ENCODE measurements at places on chromosomes 4 and X.
A peak's percentile ranks its signal among the peaks of the same experiment; 100 is the strongest.

DNA sequence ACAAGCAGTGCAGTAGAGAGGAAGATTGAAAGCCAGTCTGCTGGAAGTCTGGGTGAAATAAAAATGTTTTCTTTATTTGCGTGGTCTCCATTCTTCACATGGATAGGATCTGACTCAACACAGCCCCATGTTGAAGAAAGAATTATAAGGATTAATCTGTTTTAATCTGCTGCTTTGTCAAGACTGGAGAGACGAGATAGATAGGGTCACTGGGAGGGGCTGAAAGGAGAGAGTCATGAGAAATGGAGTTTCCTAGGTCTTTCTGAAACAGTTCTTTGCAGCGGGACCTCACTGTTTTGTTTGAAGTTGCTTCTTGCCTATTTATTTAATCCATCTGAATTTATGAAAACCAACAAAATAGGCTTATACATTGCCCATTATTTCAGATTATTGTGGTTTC lies 32.4 kb upstream of the RHOH start:
- no peak for DNase-seq

GRCh38 chr4:1113311-1114009 lies at the start of gene RNF212:
Gene RNF212, minus strand, starts transcription at chr4:1113564. Its CDS starts 100 bp downstream, at chr4:1113464.
- DNase-seq: peak; percentile 48

DNA sequence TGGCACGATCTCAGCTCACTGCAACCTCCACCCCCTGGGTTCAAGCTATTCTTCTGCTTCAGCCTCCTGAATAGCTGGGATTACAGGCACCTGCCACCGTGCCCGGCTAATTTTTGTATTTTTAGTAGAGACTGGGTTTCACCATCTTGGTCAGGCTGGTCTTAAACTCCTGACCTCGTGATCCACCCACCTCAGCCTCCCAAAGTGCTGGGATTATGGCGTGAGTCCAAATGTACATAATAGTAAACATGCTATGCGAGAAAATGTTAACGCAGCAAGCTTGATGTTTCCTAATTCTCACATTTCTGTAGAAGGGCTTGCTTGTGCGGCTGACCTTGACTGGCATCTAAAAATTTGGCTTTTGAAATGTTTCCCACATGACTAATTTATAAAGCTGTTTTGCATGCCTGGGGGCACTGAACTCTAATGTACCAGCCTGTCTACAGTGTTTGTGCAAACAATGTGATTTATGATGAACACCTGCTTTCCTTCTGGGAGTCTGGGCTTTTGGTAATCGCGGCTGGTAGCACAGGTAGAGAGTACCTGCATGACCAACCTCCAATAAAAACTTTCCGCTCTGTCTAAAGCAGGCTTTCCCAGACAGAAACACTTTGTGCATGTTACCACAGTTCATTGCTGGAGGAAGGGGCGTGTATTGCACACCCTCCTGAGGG lies 216.8 kb downstream of the IL15 start:
- DNase-seq: no peak

DNA sequence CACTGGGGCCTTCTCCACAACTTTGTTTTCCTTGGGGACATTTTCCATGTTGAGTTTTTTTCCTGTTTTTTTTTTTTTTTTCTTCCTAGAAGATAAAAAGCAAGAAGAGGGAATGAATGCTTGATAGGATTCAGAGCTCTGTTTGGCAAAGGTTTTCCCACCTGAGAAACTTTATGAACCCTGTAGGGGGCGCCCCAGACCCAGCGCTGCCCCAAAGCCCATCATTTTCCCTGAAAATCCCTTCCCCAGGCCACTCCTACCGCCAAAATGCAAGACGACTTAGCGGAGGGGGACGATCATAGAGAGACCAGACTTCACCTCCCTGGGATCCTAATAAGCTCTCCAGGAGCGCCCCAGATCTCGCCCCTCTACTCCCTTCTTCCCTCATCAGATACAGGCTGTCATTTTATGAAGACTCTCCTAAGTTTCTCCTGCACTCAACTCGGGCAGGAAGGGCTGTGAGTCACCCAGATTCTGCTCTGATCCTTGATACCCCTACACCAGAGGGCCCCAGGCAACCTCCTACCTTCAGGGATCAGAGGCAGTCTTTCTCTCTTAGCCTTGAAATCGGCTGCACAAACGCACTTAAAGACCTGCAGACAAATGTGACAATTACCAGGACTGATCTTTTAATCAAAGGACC lies 1.4 kb downstream of the BEX5 start:
- no peak for DNase-seq

DNA sequence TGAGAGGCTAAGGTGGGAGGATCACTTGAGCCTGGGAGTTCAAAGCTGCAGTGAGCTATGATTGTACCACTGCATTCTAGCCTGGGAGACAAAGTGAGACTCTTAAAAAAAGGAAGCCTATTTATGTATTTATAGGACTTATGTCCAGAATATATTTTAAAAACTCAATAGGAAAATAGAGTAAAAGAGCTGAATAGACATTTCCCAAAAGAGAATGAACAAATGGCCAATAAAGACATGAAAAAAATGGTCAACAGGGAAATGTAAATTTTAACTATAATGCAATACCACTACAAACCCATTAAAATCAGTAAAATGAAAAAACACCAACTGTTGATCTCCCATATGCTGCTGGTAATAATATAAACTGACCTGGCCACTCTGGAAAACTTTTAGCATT lies 115.0 kb downstream of the HUWE1 start:
- DNase-seq: no peak

DNA sequence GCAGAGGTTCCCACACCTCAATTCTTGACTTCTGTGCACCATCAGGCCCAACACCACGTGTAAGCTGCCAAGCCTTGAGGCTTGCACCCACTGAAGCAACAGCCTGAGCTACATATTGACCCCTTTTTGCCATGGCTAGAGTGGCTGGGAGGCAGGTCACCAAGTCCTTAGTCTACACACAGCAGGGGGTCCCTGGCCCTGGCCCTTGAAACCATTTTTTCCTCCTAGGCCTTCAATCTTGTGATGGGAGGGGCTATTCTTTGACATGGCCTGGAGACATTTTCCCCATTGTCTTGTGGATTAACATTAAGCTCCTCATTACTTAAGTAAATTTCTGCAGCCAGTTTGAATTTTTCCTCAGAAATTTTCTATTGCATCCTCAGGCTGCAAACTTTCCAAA lies 336.6 kb downstream of the IL15 start:
- DNase-seq: no peak

GRCh38 chr4:169361756-169362155 lies 91.0 kb upstream of the SH3RF1 start:
- DNase-seq: no peak

DNA sequence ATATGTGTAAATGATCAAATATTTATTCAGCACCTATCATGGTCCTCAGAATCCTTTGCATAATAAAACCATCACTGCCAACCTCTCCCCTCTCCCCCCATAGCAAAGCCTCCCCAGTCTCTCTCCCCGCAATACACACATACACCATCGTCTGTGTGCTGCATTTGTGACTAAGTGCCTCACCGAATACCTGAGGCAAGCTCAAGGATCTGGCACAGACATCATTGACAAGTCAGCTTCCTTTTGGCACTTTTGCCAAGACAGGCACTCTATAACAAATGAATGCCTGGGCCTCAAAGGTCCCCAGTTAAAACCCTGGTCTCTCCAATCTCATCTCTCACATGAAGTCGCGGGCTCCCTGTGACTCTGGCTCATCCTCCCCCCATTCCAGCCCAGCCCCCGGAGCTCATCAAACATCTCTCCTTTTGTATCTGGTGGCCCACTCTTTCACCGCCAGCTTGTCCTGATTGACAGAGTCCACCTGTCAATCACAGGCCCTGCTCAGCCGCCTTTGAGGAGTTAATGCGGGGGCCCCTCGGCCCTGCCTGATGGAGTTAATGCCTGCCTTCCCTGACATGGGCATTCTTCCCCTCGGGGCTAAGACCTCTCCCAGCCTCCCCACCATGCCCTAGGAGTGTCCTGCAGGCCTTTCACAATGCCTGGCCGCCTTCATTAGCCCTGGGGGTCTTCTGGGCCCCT lies 135.8 kb upstream of the ATP6AP2 start:
- no peak for DNase-seq

- DNase-seq: no peak
These were observed 899.5 kb upstream of the INTU start for GRCh38 chr4:126733301-126733700.

- no peak for DNase-seq
These were observed 237.4 kb downstream of the CAMK2D start for GRCh38 chr4:113524096-113524495.

DNA sequence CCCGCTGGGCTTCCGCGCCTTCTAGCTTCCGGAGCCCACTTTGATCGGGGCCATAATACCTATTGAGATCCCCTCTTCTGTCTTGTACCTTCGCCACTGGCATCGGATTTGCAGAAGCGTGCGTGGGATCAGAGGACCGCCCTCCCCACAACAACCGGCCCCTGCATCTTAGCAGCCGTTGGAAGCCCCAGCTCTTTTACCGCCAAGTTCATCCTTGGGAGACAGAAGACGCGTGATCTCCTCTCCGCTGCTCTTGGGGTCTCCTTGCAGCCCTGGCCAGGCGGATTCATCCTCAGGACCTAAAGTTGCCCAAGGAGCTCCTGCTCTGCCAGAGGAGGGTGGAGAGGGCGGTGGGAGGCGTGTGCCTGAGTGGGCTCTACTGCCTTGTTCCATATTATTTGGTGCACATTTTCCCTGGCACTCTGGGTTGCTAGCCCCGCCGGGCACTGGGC lies 1.6 kb downstream of the SLIT2 start:
- no peak for DNase-seq

- DNase-seq: no peak
These were observed 28.9 kb upstream of the MID1 start for GRCh38 chrX:10649265-10649664.

GRCh38 chr4:102610476-102610875 lies 109.3 kb downstream of the NFKB1 start:
- no peak for DNase-seq

DNA sequence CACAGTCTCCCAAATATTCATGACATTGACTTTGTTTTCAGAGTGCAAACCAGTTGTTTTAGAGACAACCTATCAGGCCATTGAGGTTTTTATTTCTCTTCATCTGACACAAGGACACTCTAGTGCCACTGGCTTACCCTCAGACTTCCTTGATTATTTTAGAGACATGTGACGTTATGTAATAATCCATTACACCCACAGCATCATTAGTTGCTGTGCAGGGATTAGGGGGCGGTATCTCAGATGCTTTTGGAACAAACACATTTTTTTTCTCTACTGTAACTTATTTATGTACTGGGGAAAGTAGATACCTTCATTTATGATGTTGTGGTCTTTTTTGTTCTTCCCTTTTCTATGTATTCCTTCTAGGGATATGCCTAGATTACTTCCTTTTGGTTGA lies 2293.1 kb downstream of the PCDH7 start:
- no peak for DNase-seq

GRCh38 chr4:185472103-185472542 lies 590 bp upstream of the CCDC110 start:
- no peak for DNase-seq

GRCh38 chr4:152935143-152935542 lies 980 bp upstream of the FHDC1 start:
- DNase-seq: no peak
